ENCODE measurements at places on chromosomes 12 and 14. TPM values are rescaled to one million over a fixed set of nuclear protein-coding genes. Genes with fewer than 3 reads are reported as not detected.

GRCh38 chr14:85943192-85943591 is 413.2 kb downstream of the FLRT2 start:
- no peak overlapping the region for H3K4me3 ChIP-seq
- H3K36me3 ChIP-seq = no peaks in the 10 kb centered on the region
- no peak overlapping the region for H3K27ac ChIP-seq
- no peak for DNase-seq

DNA sequence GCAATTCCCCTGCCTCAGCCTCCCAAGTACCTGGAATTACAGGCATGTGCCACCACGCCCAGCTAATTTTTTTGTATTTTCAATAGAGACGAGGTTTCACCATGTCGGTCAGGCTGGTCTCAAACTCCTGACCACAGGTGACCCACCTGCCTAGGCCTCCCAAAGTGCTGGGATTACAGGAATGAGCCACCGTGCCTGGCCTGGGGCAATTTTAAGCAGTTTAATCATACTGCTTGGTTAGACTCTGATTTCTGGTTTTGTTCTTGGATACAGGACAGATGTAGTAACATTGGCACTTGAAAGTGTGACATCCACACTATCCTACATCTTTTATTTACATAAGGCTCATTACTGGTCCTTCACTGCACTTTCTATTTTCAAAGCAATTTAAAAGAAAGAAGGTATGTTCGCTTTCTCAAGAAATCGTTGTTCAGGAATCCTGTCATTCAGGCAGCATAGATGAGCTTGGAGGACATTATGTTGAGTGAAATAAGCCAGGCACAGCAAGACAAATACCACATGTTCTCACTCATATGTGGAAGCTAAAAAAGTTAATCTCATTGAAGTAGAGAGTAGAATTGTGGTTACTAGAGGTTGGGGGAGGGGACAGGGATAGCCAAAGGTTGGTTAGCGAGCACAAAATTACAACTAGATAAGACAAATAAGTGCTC is 4.0 kb upstream of the NUAK1 start:
- no peak for DNase-seq
- H3K36me3 ChIP-seq = no peaks in the 10 kb centered on the region
- H3K27ac ChIP-seq = no peak overlapping the region
- no peaks in the 10 kb centered on the region for H3K27me3 ChIP-seq
- H3K4me1 ChIP-seq = peaks cover 22% of the 10 kb centered on the region

DNA sequence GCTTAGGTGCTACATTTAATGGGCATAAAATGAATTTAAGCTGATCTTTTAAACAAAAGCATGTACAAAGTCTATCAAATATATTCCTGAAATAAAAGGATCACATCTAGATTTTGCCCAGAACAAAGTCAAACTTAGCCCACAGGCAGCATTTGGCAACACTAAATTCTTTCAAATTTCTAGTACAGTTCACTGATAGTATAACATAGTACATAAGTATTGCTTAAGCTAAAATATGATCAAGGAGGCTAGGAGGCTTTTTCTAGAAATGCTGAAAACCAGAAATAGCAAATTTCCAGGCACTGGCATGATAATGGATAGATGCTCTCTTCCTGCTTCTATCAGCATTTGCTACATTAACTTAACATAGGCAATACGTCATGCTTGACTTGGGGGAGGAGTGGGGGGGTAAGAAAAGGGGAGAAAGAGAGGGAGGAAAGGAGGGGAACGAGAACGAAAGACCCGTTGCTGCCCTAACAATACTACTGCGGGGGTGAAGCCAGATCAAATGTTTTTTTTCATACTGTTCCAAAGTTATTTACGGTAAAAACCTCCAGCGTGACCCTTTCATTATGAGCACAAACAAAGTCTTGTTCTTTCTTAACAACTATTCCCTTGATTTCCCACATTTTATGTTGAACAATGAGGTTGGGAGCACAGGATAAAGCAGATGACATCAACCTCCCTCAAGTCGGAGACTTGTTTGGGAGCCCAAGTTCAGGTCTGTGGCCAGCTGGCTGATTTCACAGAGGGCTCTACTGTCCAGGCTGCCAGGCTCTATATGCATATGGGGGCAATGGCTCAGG is 10.6 kb downstream of the TMED10 start:
- peaks cover 15% of the 10 kb centered on the region for H3K4me1 ChIP-seq
- H3K27me3 ChIP-seq = no peaks in the 10 kb centered on the region
- no peaks in the 10 kb centered on the region for H3K36me3 ChIP-seq

GRCh38 chr14:54579621-54580020 is 12.7 kb downstream of the SAMD4A start:
- H3K27me3 ChIP-seq = no peaks in the 10 kb centered on the region
- no peaks in the 10 kb centered on the region for H3K4me1 ChIP-seq
- peaks cover 4% of the 10 kb centered on the region for H3K36me3 ChIP-seq
- H3K27ac ChIP-seq = no peak overlapping the region
- DNase-seq = peak; percentile 50
- H3K4me3 ChIP-seq = no peak overlapping the region

KCNJ8 gene
- total RNA-seq = not detected

- H3K4me3 ChIP-seq = no peak overlapping the region
- no peaks in the 10 kb centered on the region for H3K27me3 ChIP-seq
- DNase-seq = no peak
- peaks cover 32% of the 10 kb centered on the region for H3K4me1 ChIP-seq
These were observed 368.2 kb upstream of the PRICKLE1 start for GRCh38 chr12:42957561-42958290.

DNA sequence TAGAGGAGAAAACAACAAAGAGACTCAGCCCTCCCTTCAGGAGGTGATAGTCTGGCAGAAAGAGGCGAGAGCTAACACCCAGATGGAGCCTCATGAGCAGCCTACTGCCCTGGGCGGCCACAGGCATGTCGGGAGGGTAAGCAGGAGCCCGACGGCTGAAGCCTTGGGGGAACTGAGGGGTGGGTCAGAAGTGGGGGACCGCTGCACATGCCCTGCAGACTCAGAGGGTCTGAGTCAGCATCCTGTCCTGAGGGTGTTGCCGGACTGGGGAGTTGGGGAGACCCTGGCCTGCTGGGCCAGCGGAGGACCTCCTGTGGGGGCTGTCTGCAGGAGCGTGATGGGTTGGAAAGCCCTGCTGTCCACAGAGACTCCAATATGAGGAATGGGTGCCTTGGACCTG is 15.9 kb upstream of the INF2 start:
- peaks cover 11% of the 10 kb centered on the region for H3K4me1 ChIP-seq
- DNase-seq = no peak
- no peak overlapping the region for H3K4me3 ChIP-seq

GRCh38 chr14:52922656-52923055 is 28.2 kb downstream of the FERMT2 start:
- peaks cover 10% of the 10 kb centered on the region for H3K4me1 ChIP-seq
- no peak overlapping the region for H3K4me3 ChIP-seq
- no peaks in the 10 kb centered on the region for H3K27me3 ChIP-seq
- H3K36me3 ChIP-seq = no peaks in the 10 kb centered on the region
- DNase-seq = no peak

KRT78 gene
- 1.5 TPM for total RNA-seq

GRCh38 chr12:27604431-27604830 is 80.4 kb downstream of the PPFIBP1 start:
- H3K36me3 ChIP-seq = no peaks in the 10 kb centered on the region
- no peaks in the 10 kb centered on the region for H3K27me3 ChIP-seq
- no peak for DNase-seq
- no peak overlapping the region for H3K27ac ChIP-seq

PRMT5 gene
- 73.2 TPM for total RNA-seq

HCFC2 gene
- total RNA-seq = 3.3 TPM

- H3K4me1 ChIP-seq = no peaks in the 10 kb centered on the region
- no peak overlapping the region for H3K4me3 ChIP-seq
- no peaks in the 10 kb centered on the region for H3K27me3 ChIP-seq
- no peaks in the 10 kb centered on the region for H3K36me3 ChIP-seq
- H3K27ac ChIP-seq = no peak overlapping the region
These were observed 876.3 kb upstream of the FOXG1 start for GRCh38 chr14:27890259-27890658.

Data from PC-9 (cell line).